Right atrium auricular region (tissue), 2 donors: ENCODE measurements at places on chromosomes 6 and 20.

GRCh38 chr20:51111290-51111689 lies 88.4 kb upstream of the KCNG1 start:
- no peak for DNase-seq

DNA sequence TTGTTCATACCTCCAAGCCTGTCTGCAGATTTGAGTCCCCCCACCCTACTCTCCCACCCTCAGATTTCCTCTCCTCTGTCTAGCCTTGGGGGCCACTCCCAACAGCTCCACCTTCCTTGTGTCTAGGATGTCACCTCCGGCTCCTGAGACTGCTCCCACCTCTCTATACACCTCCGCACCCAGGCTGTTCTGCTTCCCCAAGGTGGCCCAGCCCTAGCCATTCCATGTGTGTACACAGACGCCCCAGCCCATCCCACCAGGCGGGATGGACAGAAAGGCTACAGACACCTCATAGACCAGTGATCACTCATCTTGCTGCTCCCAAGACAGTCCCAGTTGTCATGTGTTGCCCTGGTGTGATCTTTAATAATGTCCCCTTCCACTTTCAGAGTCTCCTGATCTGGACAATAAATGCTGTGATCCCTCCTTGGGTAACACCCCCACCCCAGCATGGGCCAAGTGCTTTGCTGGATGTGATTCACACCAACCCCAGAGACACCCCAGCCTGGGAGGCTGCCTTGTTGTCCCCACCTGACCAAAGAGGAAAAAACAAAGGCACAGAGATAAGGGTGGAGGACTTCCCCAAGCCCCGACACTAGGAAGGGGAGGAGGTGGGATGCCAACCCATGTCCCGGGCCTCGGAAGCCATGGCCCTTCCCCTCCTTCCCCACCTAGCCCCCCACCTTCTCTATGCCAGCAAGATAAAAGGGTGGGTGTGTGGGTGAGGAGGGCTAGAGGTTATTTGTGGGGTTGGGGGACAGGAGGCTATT lies 36.1 kb downstream of the MDFI start:
- DNase-seq: no peak

GRCh38 chr20:57625978-57626377 lies 5.8 kb upstream of the ZBP1 start:
- DNase-seq: no peak

- DNase-seq: no peak
Measured at GRCh38 chr6:144534180-144534579, 249.0 kb downstream of the UTRN start.

- no peak for DNase-seq
Measured at GRCh38 chr20:3367089-3367488, 40.4 kb downstream of the DNAAF9 start.
